CD8-positive, alpha-beta memory T cell (primary cell): ENCODE measurements at places on chromosomes 7 and 10. TPM values are rescaled to one million over a fixed set of nuclear protein-coding genes. Genes with fewer than 3 reads are reported as not detected.

The WNT8B gene
- total RNA-seq = not detected

The SLC4A2 gene
- total RNA-seq = 119 TPM

The SPDYE9 gene
- total RNA-seq = not detected

The ZCCHC24 gene
- 1.00 TPM for total RNA-seq

The SUPV3L1 gene
- 50.0 TPM for total RNA-seq

The CUBN gene
- 0.73 TPM for total RNA-seq

The NRCAM gene
- total RNA-seq = 0.27 TPM

The IQUB gene
- total RNA-seq = not detected

The VWC2 gene
- not detected for total RNA-seq

The PLEKHS1 gene
- not detected for total RNA-seq

The ETV1 gene
- total RNA-seq = 0.31 TPM

The FFAR4 gene
- not detected for total RNA-seq

The OR9A2 gene
- total RNA-seq = not detected
